ENCODE measurements at places on chromosomes 16 and 17.

GRCh38 chr16:70646260-70647241, at the start of gene IL34:
Gene IL34, plus strand, starts transcription at chr16:70646559. Its CDS starts 389 bp downstream, at chr16:70646948.
- no peak for DNase-seq

- DNase-seq = no peak
Measured at GRCh38 chr17:56641373-56641772, 47.9 kb downstream of the NOG start.

DNA sequence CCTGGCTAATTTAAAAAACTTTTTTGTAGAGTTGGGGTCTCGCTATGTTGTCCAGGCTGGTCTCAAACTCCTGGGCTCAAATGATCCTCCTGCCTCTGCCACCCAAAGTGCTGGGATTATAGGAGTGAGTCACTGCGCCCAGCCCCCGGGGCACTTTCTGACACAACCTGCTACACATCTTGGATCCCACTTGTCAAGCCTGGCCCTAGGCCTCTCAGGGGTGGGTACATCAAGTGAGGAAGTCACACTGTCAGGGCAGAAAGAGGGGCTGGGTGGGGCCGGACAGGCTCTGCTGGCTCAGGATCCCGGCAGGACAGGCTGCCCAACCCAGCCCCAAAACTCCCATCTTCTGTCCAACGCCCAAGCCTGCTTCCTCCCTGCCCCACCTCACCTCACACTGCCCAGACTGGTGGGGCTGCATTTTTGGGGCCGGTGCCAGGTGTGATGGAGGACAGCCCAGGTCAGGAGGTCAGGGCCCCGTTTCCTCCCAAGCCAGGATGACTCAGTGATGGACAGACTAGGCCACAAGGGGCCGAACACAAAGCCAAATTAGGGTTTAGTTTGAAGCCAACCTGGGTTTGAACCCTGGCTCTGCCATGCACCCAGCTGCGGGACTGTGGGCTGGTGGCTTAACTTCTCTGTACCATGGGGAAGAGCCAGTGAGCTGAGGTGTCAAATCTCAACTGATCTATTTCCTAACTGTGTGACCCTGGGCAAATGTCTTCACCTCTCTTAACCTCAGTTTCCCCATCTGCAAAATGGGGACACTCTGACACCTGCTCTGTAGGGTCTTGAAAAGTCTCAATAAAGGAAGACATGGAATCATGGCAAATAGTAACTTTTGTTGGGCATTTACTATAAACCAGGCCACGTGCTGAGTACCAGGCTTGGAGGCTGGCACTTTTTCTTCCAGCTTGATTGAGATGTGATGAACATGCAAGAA, 8.9 kb upstream of the PPL start:
- no peak for DNase-seq

- DNase-seq = no peak
Measured at GRCh38 chr17:78878871-78879527, 24.0 kb downstream of the CEP295NL start.

- DNase-seq = no peak
Measured at GRCh38 chr17:17025621-17026020, 16.6 kb upstream of the MPRIP start.

DNA sequence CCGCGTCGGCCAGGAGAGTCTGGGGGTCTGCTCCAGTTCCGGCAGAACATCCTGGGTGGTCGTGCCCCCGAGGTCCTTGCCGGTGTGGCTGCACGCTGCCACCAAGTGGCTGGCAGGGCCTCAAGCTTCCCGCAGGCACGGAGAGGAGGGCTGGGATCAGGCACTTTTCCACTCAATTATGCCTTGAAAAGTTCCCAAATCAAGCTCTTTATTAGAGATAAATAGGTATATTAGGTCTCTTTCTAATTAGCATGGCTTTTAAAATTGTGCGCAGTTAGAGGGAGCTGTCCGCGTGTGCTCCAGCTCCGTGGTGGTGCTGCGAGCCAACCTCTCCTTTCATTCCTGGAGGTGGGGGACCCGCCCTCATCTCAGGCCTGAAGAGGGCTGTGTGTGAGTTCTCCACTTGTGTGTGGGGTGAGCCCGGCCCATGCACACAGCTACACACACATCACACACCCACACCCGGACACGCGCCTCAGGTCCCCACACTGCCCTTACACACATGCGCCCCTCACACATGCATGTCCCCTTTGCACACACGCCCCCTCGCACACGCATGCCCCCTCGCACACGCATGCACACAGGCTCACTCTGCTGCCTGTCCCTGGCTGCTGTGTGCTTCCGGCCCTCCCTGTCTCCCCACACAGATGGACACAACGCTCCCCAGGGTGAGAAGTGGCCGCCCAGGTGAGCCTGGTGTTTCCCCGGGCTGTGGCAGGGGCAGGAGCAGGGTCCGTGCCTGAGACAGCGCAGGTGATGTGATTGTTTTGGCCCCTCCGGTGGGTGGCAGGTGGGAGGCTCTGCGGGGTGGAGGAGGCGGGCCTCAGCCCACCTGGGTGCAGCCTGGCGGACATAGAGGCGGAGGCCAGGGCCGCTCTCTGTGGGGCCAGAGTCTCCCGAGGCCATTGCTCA, 28.8 kb downstream of the CACNA1H start:
- DNase-seq = no peak
